Endothelial cell (in vitro differentiated cells): ENCODE measurements at places on chromosomes 4 and X. TPM values are rescaled to one million over a fixed set of nuclear protein-coding genes. Genes with fewer than 3 reads are reported as not detected.

DNA sequence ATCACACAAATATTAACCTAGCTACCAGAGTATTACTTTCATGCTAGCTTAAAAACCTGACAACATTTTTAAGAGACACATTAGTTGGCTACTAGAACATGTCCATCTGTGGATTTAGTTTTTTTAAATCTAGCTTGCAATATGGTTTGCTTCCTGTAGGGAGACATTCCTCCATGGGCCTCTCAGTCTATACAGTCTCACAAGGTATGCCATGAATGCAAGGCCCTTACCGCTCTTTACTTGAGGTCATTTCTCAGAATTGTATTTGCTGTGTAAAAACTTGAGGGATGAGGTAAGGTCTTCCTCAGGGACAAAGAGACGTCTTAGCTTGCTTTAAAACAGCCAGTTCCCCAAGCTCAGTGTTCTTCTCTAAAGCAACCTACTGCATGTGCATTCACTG lies 26.9 kb downstream of the UBA6 start:
- H3K27me3 ChIP-seq, result no peaks in the 10 kb centered on the region
- H3K4me3 ChIP-seq, result no peak overlapping the region
- no peak for DNase-seq
- peaks cover 33% of the 10 kb centered on the region for H3K36me3 ChIP-seq
- no peak overlapping the region for H3K27ac ChIP-seq

Gene GDPD2
- total RNA-seq, result 0.13 TPM

DNA sequence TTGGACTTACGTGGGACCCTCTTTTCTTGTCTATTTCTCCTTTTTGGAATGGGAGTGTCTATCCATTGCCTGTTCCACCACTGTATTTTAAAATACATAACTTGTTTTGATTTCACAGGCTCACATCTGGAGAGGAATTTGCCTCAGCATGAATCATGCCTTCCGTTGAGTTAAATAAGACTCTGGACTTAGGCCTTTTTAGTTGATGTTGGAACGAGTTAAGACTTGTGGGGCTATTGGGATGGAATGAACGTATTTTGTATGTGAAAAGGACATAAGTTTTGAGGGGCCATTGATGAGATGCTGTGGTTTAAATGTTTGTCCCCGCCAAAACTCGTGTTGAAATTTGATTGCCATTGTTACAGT lies 66.2 kb downstream of the BEX3 start:
- H3K4me1 ChIP-seq, result no peaks in the 10 kb centered on the region
- no peaks in the 10 kb centered on the region for H3K36me3 ChIP-seq
- no peak overlapping the region for H3K27ac ChIP-seq
- no peaks in the 10 kb centered on the region for H3K27me3 ChIP-seq

- no peak for DNase-seq
- no peak overlapping the region for H3K4me3 ChIP-seq
- H3K27ac ChIP-seq, result peak overlapping the region; percentile 36
Observed at GRCh38 chrX:71227370-71228062, 4.5 kb downstream of the GJB1 start.

Gene CT83
- total RNA-seq, result not detected

DNA sequence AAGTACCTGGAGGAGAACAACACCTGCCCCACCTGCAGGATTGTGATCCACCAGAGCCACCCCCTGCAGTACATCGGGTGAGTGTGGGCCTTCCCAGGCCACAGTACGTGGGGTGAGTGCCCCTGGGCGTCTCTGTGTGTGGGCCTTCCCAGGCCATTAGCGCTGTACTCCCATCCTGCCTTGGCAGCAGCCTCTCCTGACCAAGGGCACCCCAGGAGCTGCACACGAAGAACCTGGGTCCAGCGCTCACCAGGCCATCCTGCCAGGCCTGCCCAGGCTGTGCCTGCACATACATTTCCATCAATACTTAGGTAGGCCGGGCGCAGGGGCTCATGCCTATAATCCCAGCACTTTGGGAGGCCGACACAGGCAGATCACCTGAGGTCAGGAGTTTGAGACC lies 29.3 kb downstream of the PCGF3 start:
- H3K36me3 ChIP-seq, result peaks cover 35% of the 10 kb centered on the region
- no peak for DNase-seq
- no peak overlapping the region for H3K4me3 ChIP-seq
- H3K27me3 ChIP-seq, result peaks cover 4% of the 10 kb centered on the region
- no peaks in the 10 kb centered on the region for H3K4me1 ChIP-seq

Gene TNIP3
- total RNA-seq, result 4.0 TPM

Gene LRAT
- 0.64 TPM for total RNA-seq
